GM23338 (cell line): ENCODE measurements at places on chromosomes 16 and 17.

DNA sequence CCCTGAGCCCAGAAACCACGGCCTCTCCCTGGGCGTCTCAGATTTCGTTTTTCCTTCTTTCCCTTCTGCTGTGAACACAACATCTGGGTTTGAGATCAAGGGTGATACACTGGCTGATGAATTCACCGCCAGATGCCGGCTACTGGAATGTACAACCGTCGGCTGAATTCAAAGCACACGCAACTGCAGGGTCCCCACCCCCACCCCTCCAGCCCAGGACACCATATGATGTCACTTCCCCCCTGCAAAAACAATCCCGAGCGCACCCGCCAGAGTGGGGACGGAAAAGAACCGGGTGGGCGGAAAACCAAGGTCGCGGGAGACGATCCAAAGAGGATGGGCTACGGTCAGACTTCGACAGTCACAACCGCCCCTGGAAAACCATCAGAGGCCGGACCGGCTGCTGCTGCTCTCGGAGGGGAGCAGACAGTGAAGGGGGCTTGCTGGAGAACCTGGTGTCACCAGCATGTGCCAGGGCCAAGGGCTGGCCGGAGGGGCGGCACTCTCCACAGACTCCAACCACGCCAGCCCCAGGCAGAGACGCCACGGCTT lies 23.3 kb downstream of the CEP295NL start:
- no peak for DNase-seq

DNA sequence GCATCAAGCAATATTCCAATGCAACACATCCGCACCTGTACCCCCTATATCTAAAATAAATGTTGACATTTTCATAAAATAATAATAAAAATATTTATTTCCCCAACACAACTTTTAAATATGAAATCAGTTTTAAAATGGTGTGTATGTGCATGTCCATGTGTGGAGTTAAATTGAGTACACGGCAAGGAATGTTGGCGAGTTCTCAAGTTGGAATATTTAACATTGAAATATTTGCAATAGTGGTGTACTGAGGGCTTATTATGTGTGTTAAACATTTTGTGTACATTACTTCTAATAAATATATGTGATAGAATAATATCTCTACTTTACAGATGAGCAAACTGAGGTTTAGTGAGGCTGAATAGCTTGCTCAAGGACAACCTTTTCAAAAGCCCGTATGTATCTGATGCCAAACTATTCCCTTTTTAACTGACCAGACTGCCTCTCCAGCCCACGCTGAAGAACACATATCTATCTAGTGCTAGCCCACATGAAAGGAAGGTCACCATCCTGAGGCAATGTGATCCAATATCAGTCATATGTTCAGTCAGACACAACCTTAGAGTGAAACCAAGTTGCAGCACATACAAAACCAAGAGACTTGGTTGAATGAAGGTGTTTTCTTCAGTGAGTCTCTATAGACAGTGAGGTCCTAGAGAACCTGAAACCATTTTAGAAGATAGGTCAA lies 192.2 kb upstream of the CDH11 start:
- no peak for DNase-seq

DNA sequence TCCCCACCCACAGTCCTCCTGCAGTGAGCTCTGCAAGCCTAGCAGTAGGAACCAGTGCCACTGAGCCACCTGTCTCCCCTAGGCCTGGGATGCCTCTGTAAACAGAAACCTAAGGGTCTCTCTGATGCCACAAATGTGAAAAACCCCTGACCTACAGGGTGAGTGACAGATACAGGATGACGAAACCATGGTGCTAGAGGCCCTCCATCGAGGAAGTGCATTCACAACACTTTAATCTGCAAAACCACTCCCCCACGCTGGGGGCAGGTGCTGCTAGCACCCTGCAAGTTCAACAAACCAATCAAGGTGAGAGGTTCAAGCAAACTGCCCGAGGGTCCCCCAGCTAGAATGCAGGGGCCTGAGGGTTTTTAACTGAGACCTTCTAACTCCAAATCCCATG lies 59.5 kb downstream of the CDYL2 start:
- no peak for DNase-seq

DNA sequence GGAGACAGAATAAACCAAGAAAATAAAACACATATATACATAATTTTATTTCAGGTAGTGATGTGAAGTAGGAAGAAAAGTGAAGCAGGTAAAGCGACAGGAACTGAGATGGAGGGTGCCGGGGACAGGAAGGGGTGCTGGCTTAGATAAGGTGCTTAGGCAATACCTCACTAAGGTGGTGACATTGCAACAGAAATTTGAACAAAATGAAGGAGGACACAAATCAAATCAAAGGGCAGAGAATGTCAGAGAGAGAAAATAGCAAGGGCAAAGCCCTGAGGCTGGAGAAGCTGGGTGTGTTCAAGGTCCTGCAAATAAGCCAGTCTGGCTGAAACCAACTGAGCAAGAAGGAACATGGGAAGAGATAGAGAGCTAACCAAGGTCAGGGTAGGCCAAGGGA lies 5.0 kb upstream of the CDYL2 start:
- no peak for DNase-seq

- peak; percentile 64 for DNase-seq
Observed at GRCh38 chr17:49218941-49219913, 8.7 kb downstream of the ABI3 start.

DNA sequence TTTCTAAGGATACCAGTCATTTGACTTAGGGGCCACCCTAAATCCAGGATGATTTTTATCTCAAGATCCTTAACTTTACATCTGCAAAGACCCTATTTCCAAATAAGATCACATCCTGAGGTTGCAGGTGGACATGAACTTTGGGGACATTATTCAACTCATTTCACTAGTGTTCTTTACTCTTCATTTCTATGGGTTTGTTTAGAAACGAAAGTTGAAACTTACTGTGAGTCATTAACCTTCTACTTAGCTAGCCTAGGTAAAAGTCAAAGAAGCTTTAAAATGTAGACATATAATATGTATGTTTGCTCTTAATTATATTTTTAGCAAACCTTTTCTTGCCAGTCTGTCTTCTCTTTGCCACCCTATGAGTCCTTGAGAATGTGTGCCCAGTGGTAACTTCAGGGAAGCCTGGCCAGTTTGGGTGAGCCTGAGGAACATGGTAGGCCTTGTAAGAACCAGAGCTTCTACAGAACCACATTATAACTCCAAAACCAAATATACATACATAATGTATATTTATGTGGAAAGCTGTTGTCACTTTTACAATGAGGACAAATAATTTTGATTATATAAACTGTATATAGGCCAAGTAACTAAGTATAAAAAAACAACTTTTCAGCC lies 38.4 kb downstream of the BPTF start:
- DNase-seq = no peak

DNA sequence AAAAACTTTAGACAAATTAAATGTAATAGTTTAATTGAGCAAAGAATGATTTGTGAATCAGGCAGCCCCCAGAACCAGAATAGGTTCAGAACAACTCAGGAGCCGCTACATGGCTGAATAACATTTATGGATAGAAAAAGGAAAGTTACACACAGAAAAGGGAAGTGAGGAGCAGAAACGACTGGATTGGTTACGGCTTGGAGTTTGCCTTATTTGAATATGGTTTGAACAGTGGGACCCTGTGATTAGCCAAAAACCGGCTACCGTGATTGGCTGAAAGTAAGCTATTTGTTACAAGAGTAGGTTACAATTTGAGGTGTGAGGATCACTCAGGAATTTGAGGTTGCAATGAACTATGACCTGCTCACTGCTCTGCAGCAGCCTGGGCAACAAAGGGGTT lies 1139.8 kb downstream of the CDH11 start:
- peak; percentile 62 for DNase-seq

GRCh38 chr17:78176548-78177025 lies 8.2 kb downstream of the SYNGR2 start:
- DNase-seq = peak; percentile 86

DNA sequence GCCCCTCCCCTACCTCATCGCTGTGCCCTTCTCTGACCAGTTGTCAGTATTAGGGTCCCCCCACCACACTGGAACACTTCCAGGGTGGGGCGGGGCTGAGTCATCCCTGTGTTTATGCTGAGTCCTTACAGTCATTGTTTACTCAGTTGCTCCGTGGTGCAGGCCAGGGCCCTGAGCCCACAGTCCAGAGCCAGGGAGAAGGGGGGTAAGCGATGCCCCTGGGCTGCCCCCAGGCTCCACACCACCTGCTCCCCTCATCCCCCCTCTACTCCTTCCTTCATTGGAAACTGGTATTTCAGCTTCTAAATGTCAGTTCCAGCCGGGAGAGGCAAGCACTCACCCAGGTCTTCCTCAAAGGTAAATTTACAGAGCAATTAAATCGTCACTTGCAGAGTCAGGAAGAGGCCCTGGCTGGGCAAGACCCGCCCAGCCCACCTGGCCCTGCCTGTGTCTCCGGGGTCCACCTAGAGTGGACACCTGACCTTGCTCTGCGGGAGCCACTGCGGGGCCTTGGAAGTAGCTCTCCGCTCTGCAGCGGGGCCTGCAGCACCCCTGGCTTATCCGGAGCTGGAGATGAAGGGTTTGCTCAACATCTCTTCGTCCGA lies 4.8 kb downstream of the ATP2A3 start:
- DNase-seq = no peak

- no peak for DNase-seq
Observed at GRCh38 chr17:77428020-77428748, 287.4 kb downstream of the SEC14L1 start.

GRCh38 chr16:508884-509736 lies 18.4 kb upstream of the CAPN15 start:
- DNase-seq = no peak

GRCh38 chr16:82201351-82201750 lies 31.3 kb upstream of the MPHOSPH6 start:
- no peak for DNase-seq

DNA sequence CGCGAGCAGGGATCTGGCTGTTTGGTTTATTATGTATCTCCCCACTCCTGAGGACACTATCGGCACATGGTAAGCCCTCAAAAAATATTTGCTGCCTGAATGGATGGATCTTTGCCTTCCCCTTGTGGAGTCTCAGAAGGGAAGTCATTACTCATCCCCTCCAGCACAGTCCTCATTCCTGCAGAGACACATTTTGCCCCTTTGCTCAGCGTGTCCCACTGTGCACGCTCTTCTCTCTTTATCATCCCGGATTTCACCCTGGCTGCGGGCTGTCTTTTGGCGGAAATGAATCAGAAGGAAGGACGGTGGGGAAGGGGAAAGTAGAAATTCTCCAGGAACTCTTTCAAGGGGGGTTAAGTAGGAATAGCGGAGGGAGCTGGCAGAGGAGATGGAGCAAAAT lies 125.2 kb upstream of the CDC42EP4 start:
- DNase-seq = no peak

DNA sequence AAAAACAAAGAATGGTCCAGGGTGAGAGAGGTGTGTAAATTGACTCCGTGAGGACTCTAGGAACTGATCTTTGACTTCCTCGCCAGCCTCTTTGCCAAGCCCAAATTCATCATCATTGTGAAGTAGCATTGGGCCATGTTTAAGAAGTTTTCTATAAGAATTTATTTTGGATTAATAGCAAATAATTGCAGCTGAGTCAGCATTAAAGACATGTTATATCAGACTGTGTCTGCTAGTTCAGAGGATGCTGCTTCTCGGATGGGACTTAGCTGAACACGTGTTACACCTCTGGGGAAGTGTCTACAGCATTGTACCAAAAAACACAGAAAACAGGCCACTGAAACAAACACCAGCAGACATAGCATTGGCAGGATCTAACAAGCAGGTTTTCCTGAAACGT lies 366.6 kb downstream of the CDH13 start:
- no peak for DNase-seq

DNA sequence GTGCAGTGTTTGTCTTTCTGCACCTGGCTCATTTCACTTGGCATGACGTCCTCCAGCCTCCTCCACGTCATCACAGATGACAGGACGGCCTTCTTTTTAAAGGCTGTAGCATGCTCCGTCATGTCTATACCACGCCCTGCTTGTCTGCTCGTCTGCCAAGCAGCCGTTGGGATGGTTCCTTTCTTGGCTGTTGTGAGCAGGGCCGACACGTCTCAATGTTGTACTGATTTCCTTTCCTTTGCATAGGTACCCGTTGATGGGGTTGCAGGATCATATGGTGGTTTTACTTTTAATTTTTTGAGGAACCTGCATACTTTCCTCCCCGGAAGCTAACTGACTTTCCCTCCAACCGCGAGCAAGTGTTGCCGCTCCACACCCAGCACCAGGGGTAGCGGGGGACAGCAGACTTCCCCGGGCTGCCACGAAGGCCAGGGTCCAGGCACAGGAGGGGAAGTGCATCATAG lies 212.2 kb upstream of the ZNF469 start:
- no peak for DNase-seq

GRCh38 chr17:7248796-7249195 lies 2.7 kb downstream of the CTDNEP1 start:
- DNase-seq = no peak

- peak; percentile 68 for DNase-seq
Observed at GRCh38 chr17:77096570-77097214, 44.1 kb upstream of the SEC14L1 start.

GRCh38 chr16:84036982-84037425 lies 5.6 kb downstream of the SLC38A8 start:
- DNase-seq = no peak

- no peak for DNase-seq
Observed at GRCh38 chr17:78680436-78680835, 101.6 kb downstream of the CYTH1 start.

DNA sequence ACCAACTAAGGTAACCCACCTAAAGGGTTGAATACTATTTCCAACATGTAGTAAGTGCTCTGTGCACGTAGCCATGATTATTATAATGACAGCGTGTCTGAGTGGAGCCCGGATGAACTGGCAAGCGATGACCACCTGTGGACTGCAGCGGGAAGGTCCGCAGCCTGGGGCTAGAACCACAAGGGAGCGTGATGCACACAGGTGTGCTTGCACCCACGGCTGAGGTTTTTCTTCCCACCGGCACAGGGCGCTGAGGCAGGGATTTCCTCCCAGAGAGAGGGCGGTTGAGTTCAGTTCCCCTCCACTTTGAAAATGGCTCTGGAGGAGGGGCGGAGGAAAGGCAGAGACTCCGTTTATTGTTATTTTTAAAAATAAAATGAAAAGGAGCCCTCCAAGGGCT lies 221.7 kb upstream of the HSBP1 start:
- DNase-seq = peak; percentile 16

GRCh38 chr16:87248714-87249113 lies 68.5 kb downstream of the C16orf95 start:
- no peak for DNase-seq

GRCh38 chr16:48958681-48959080 lies 323.0 kb downstream of the CBLN1 start:
- no peak for DNase-seq

- DNase-seq = peak; percentile 31
Observed at GRCh38 chr17:31900877-31901276, 631 bp downstream of the UTP6 start.

DNA sequence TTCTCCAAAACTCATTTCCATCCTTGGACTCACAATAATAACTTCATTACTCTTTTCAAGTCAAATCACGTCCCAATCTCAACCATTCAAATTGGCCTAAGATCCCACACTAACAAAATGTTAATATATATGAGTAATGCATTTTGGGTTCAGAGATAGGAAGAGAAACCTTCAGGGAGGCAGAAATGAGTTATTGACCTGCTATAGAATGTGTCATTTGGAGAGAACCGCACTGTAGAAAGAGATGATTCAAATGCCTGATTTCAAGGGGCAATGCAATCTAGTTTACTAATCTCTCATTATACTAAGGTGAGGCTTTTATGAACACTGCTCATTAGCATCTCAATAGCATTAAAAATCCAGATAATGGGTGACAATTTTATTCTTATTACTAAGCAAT lies 1595.0 kb upstream of the GOT2 start:
- DNase-seq = no peak

- DNase-seq = no peak
Observed at GRCh38 chr16:89023151-89023551, 46.1 kb upstream of the CBFA2T3 start.

- peak; percentile 58 for DNase-seq
Observed at GRCh38 chr17:45096141-45096540, 35.0 kb downstream of the NMT1 start.
